Bronchial smooth muscle cell (primary cell): ENCODE measurements at places on chromosomes 7 and 10. TPM values are rescaled to one million over a fixed set of nuclear protein-coding genes. Genes with fewer than 3 reads are reported as not detected.

Gene PTPN12
- 14.5 and 25.2 TPM in 2 replicates for total RNA-seq

Gene PURB
- 6.9 and 13.2 TPM in 2 replicates for total RNA-seq

Gene ACSM6
- not detected in 2 replicates for total RNA-seq

Gene HOGA1
- 0.34 and 1.4 TPM in 2 replicates for total RNA-seq

Gene UPK3B
- total RNA-seq = 0.32 TPM in 1 of 2 replicates, not detected in the other

Gene DOCK4
- 10.4 and 21.8 TPM in 2 replicates for total RNA-seq

Gene KMT2E
- total RNA-seq = 73.6 and 106 TPM in 2 replicates

Gene PALS2
- total RNA-seq = 29.0 and 29.8 TPM in 2 replicates

Gene CAV2
- 35.8 and 61.7 TPM in 2 replicates for total RNA-seq

Gene SUN3
- total RNA-seq = not detected in 2 replicates

Gene C10orf143
- total RNA-seq = 1.0 and 1.1 TPM in 2 replicates
